WTC11 (cell line): ENCODE measurements at places on chromosomes 11 and 22.
A peak's percentile ranks its signal among the peaks of the same experiment; 100 is the strongest.

DNA sequence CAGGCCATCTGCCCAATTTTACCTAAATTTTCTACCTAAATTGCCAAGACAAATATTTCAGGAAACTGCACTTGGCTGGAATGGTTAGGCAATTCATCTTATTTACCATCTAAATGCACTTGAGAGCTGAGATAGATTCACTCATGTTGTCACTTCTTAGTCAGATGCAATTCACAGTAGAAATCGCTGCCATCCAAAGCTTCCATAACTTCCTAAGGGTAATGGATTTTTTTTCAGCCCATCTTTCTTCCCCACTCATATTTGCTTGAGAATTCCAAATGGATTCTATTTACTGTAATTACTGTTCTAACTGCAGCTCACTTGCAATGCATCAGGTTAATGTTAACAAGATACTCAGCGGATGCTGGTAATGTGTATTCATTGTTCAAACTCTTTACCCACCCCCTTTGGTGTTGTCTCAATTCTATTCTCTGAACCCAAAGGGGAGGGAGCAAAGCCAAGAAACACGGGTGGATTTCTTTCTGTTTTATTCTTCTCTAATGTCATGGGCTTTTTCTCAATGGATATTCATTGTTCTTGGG, 96.0 kb downstream of the TENM4 start:
- no peak for DNase-seq

GRCh38 chr11:133047036-133047770, 485.1 kb downstream of the OPCML start:
- no peak for DNase-seq

DNA sequence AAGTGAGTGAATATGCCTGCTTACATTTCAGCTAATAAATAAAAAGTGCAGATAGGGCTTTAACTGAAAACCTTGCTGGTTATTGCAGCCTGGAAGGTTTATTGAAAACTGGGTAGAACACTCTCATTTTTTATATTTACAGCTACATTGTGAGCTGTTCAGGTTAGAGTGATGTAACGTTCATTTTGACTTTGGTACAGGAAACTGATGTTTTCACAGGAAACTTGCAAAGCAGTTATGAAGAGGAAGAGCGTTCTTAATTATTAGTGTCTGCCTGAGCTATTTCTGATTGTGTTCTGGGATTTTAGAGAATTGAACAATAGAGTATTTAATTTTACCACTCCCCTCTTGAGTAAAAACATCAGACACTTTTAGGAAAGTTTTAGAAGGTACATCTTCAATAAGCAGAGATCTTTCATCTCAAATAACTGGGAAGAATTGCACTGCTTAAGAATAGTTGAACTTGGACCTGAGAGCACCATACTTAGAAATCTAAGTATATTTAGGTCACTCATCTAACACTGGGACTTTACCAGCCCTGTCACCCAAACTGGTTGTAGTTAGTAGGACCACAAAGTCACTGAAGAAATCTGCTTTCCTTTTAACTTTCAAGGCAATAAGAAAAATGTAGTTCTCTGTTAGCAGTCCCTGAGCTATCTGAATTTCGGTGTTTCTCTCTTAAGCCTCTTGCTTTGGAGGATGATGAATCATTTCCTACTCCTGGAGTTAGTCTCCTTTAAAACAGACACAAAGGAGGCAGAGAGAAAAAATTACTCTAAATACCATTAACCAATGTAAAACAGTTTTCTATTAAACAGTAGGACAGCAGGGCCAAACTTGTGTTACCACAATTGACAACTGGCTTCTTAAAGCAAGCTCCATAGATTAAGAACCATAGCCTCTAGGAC, 128.6 kb upstream of the DDI1 start:
- DNase-seq: no peak

DNA sequence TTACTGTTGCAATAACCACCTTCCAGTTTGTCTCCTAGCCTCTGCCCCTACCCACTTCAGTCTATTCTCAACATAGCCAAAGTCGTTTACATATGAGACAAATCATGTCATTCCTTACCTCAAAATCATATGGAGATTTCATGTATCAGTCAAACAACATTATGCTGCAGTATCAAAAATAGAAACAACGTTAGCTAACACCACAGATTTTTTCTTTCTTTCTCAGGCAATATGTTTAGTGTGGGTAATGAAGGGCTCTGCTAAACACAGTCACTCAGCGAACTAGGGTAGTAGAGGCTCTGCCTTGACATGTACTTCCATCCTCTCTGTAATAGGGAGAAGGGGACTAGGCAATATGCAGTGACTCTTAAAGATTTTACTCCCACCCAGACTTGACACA, 141.3 kb upstream of the DDI1 start:
- DNase-seq: no peak

DNA sequence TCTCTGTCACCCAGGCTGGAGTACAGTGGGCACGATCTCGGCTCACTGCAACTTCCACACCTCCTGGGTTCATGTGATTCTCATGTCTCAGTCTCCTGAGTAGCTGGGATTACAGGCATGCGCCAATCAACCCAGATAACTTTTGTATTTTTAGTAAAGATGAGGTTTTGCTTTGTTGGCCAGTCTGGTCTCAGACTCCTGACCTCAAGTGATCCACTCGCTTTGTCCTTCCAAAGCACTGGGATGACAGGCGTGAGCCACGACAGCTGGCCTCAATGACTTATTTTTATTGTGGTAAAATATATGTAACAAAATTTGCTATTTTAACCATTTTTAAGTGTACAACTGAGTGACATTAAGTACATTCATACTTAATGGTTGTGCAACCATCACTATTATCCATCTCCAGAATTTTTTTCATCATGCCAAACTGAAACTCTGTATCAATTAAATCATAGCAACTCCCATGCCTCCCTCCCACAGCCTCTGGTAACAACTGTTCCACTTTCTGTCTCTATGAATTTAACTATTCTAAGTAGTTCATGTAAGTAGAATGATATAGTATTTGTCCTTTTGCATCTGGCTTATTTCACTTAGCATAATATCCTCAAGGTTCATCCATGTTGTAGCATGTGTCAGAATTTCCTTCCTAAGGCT, 50.7 kb upstream of the CWF19L2 start:
- DNase-seq: no peak

DNA sequence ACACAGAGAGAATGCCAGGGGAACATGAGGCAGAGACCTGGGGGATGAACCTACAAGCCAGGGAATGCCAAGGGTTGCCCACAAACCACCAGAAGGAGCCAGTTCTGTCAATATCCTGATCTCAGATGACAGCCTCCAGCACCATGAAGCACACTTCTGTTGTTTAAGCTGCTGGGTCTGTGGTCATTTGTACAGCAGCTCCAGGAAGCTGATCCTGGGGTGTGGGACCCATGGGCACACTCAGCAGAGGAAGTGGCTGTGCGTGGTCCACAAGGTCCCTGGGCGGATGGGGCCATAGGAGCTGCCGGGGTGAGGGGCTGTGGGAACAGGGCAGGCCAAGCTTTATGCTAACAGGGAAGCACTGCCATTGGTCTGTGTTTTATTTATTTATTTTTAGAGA, 12.1 kb downstream of the PPM1F start:
- no peak for DNase-seq

GRCh38 chr11:87179621-87180020, 141.9 kb downstream of the TMEM135 start:
- no peak for DNase-seq

DNA sequence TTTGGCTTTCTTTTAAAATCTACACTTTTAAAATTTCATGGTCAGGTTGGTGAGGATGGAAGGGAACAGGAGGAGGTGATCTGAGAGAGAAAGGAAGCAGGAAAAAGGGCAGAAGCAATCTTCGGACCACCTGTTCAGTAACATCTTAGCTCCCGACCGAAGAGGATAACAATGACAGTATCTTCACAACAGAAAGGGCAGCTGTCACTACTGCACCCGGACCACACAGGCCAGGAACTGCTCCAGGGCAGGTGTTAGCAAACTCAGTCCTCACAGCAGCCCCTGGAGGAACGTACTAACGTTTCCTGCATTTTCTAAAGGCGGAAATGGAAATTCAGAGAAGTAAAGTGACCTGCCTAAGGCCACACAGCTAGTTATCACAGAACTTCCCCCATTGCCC, 16.8 kb downstream of the PTPN5 start:
- DNase-seq: no peak

- DNase-seq: no peak
Observed at GRCh38 chr22:28358312-28358711, 321.3 kb downstream of the TTC28 start.

- DNase-seq: no peak
Observed at GRCh38 chr22:33051960-33052839, 6.0 kb downstream of the SYN3 start.

DNA sequence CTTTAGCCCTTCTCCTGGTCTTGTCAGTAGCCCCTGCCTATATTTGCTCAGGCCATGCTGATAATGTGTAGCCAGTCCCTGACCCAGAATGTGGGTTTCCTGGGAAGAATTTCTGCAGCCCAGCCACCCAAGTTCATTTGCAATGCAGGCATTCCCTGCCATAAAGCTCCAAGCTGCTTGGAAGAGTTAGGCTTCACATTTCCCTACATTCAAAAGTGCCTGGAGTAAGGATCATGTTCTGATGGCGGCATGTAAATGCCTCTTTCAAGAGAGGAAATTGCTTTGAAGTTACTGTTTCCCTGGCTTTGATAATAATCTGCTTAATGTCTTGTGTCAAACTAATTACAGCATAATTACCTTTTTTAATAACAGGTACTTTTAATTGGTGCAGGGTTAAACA, 266.1 kb downstream of the MIAT start:
- DNase-seq: peak; percentile 30

- no peak for DNase-seq
Observed at GRCh38 chr11:120795185-120795584, 228.7 kb upstream of the TBCEL start.

DNA sequence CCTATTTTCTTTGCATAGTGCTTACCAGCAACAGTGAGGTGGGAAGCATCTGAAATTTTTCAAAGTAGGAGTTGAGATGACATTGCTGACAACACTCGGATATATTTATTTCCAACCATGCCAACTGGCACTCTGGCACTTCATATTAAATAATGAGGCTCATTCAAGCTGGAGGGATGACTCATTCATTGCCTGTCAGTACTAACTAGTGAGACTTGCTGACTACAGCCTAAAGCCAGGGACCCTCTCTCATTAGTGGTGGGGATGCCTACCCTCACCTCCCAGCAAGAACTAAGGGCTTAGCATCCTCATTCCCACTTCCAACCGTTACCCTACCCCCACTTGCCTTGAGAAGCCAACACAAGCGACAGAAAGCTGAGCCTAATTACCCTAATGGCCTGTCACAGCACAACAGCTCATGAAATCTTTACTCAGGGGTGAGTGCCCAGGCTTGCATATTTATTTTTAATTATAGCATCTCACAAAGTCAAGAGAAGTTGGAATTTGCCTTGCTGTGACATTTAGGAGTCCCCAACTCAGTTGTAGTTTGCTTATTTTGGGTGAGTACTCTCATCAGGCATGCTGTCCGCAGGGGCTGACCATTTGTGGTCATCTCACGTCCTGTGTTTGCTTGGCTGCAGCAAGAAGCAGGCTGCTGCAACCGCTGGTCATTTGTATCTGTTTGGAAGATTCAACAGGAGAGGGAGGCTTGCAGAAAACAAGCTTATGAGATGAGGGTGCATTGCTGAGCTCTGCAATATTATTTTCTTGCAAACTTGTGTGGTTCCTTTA, 181.6 kb upstream of the POU2AF2 start:
- DNase-seq: no peak

DNA sequence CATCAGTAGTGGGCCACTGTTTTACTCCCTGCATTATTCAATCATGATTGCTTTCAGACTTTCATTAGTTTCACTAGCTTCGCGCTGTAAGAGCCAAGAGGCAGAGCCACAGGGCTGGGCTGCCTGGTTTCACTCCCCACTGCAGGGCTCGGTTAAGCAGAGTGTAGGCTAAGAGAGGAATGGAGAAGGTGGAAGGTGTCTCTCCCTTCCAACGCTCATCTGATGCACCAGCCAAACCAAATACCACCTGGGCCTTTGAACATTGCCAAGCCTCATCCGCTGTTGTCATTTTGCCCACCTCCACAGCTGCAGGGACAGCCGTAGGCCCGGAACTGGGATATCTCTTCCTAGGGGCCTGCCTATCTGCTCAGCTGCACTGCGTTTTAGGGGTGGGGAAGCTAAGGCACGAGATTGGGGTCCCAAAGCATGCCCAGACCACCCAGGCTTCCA, 480 bp upstream of the SMARCB1 start:
- no peak for DNase-seq
